ENCODE measurements at places on chromosomes 7 and 10.

DNA sequence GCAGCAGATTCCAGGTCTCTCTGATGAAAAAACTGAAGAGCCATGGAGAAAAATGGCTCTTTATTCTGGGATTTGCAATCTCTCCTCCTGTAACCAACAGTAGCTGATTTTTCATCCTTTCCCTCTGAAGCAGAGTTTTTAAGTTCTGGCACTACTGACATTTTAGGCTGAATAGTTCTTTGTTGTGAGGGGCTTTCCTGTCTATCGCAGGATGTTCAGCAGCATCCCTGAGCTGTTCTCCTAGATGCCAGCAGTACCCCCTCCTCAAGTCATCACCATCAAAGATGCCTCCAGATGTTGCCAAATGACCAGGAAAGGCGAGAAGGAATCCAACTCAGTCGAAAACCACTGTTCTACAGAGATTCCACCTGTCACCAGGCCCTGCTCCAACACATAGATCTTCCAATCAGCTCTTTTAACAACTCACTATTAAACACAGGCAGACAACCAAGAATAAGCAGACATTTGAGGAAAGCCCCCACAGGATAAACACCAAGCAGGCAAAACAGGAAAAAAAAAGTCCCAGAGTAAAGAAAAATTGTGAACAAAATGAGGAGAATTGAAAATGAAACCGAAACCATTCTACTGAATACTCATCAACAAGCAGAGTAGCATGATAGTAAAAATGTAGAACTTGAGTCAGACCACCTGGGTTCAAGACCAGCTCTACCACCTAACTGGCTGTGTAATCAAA, 124.8 kb downstream of the MPP7 start:
- no peak for DNase-seq

GRCh38 chr10:36669615-36670352, 455.6 kb upstream of the ANKRD30A start:
- DNase-seq: no peak

- DNase-seq: no peak
Observed at GRCh38 chr10:6195846-6196245, 6.9 kb upstream of the PFKFB3 start.

DNA sequence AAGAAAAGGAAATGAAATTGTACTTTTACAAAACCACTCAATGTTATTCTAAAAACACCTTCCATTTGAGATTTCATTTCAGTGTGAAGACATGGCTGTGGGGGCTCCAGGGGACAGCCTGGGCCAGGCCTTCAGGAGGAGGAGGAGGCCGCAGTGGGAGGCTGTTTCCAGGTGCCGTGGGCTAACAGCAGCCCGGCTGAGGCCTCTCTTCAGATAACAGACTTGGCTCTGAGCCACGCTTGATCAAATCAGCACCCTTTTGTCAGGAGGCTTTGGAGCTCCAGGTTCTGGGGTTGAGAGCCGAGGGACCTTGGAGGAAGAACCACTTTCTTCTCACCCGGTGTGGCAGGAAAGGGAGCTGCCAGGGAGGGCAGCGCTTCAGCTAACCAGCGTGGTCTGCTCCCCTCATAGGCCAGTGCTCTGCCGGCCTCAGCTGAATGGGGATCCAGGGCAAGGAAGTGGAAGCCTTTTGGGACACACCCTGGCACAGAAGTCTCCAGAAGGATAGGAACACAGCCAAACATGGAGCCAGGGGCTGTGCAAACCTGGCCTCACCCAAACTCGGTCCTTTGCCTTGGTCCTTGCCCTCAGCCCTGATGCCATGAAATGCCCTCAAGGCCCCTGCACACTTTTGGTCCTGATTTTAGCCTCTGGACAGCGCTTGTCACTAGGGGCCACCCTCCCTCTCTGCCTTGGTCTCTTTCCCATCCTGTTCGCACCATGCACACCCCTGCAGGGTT, 23.5 kb upstream of the CHST15 start:
- DNase-seq: no peak

DNA sequence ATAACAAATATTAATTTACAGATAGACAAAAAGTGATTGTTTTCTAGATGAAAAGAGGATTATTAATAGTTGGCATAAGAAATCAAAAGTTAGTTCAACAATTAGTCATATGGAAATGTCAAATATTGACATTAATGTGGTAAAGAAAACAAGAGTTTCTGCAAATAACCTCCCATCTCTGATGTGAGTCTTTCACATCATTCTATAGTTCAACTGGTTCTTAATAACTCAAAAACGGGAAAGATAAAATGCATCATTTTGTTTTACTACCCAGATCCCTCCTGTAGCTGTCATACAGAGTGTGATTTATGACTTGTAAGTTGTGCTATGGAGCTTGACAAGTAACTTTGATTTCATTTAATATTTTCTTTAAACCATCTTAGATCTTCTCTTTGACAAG, 594.8 kb downstream of the ZWINT start:
- no peak for DNase-seq

DNA sequence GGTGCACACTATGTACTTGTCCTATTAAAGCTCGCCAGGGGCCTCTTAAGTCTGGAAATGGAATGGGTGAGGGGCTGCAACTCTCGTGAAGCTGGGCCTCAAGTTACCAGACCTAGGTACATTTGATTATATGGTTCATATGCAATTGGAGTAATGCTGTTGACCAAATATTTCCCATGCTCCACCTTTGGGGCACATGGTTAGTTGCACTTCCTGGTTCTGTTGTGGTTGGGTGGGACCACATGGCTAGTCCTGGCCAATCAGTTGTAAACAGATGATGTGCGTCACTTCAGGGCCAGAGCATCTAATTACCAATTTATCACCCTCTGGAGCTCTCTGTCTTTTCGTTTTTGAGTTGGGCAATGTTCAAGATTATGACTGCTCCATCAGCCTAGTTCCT, 39.5 kb upstream of the OPN4 start:
- DNase-seq: no peak

DNA sequence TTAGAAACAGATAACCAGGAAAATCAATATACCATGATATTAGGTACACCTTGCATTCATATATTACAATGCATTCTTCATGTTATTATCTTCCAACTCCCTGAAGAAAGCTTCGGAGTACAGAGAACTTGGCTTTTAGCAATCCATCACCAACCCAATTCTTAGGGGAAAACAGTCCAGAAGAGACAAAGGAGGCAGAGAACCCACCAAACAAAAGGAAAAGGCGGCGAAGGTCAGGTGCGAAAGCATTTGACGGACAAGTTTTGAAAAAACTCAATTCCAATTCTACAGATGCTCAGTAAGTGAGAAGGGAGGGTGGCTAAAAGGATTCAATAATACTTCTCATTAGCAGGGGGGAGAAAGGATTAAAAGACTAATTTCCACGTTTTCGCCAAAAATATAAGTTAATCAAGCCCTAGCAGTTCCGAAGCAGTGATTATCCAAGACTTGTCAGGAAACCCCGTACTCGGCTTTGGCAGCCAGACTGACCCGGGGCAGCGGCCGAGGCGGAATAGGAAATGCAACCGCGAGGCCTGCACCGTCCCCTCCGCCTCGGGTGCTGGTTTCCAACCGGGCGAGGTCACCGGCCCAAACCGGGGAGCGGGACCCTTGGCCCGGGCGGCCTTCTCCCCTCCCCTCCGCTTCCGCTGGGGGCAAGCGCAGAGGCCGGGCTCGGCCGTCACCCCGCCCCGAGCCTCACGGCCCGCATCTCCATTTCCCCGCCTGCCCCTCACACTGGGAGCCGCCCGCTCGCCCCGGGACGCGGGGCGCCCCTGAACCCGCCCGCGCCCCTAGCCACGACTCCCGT, 747 bp downstream of the GDI2 start:
- peak; percentile 52 for DNase-seq

DNA sequence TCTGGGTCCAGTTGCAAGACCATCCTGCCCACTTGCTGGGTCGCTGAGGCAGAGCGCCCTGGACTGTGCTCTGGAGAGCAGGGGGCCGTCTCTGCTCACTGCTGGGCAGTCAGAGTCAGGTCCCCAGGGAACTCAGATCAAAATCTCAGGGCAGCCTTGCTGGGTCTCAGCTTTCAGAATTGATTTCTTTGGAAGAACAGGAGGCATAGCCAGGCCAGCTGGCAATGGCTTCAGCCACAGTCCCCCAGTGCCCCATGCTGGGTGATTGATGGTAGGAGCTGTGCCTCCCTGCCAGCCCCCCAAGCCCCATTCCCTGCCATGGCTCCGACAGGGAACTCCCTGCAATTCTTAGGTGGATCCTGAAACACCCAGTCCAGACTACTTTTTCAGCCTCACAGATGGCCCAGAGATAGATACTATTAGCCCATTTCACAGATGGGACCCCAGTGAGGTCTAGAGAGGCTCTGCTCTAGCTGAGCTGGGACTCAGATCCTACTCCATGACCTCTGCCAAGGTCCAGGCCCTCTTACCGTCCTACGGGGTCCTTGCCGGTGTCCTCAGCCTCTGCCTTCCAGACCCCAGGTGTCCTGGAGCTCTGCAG, 467 bp downstream of the MMRN2 start:
- DNase-seq: no peak
